ENCODE measurements at places on chromosomes 2 and 18.

- DNase-seq = no peak
Measured at GRCh38 chr2:121519732-121520640, 10.7 kb upstream of the RNU4ATAC start.

DNA sequence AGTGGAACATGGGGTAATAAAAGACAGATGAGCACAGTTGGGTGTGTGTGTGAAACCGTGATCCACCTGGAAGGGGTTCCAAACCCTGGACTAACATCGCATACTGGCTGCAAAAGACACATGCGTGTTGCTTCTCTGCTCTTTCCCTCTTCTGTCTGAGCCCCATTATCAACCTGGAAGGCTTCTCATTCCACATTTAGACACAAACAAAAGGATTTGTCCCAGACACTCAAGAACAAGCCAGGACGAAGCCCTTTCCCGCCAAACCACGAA, 7.0 kb upstream of the SP9 start:
- no peak for DNase-seq

DNA sequence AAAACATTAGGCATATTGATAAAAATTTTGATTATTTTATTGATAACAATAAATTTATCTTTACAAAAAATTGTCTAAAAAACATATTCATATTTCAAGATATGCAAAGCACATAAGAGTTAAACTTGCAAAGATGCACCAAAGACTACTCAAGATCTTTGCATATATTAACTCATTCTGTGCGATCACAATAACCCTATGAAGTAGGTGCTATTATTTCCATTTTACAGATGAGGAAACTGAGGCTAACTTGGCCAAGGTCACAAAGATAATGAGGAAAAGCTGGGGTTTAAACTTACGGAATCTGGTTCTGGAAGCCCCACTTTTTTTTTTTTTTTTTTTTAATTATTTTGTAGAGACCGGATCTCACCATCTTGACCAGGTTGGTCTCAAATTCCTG, 94.4 kb upstream of the SERTAD2 start:
- DNase-seq = no peak

DNA sequence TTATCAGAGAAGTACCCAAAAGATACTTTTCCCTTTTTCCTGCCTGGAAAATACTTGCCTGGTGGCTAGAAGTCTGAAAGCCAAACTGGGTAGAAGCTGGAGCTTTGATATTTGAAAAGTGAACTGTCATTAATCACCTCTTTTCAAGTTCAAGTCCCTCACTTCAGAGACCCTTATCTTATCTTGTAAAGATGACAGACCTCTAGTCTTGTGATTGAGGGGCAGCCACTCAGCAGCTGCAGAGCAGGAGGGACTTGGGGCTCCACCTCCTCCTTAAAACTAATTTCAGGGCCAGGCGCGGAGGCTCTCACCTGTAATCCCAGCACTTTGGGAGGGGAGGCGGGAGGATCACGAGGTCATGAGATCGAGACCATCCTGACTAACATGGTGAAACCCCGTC, 64.2 kb upstream of the CDCA7 start:
- DNase-seq = no peak

- no peak for DNase-seq
Measured at GRCh38 chr2:41878056-41878455, 169.8 kb upstream of the PKDCC start.

DNA sequence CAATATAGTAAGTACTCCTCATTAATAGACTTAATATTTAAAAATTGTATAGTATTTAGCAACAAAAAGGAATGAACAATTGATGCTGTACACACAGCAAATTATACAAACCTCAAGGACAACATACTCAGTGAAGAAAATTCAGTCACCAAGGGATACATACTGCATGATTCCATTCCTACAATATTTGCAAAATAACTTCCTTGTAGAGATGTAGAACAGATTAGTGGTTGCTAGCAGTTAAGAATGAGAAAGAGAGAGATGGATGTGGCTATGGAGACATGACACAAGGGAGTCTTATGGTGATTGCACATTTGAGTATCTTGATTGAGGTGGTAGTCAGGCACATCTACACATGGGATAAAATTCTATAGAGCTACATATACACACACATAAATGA, 26.0 kb downstream of the COL3A1 start:
- no peak for DNase-seq

GRCh38 chr2:23510471-23510870, 125.5 kb downstream of the KLHL29 start:
- DNase-seq = no peak

Data from stimulated activated CD8-positive, alpha-beta memory T cell treated with anti-CD3 and anti-CD28 coated beads, Interleukin-2, amount 100 ng/mL, for 1 hour (primary cell).